Stimulated activated CD8-positive, alpha-beta memory T cell treated with anti-CD3 and anti-CD28 coated beads, Interleukin-7, amount 100 ng/mL, for 24 hours (primary cell): ENCODE measurements at places on chromosomes 6 and 20.

- no peak for DNase-seq
These were observed 54.6 kb downstream of the LYRM4 start for GRCh38 chr6:5205877-5206850.

GRCh38 chr6:133749427-133749826 is 139.5 kb upstream of the TCF21 start:
- no peak for DNase-seq

- no peak for DNase-seq
These were observed 8.0 kb upstream of the PTPN1 start for GRCh38 chr20:50501972-50502745.

- no peak for DNase-seq
These were observed 48.9 kb downstream of the PIGU start for GRCh38 chr20:34628026-34628425.

DNA sequence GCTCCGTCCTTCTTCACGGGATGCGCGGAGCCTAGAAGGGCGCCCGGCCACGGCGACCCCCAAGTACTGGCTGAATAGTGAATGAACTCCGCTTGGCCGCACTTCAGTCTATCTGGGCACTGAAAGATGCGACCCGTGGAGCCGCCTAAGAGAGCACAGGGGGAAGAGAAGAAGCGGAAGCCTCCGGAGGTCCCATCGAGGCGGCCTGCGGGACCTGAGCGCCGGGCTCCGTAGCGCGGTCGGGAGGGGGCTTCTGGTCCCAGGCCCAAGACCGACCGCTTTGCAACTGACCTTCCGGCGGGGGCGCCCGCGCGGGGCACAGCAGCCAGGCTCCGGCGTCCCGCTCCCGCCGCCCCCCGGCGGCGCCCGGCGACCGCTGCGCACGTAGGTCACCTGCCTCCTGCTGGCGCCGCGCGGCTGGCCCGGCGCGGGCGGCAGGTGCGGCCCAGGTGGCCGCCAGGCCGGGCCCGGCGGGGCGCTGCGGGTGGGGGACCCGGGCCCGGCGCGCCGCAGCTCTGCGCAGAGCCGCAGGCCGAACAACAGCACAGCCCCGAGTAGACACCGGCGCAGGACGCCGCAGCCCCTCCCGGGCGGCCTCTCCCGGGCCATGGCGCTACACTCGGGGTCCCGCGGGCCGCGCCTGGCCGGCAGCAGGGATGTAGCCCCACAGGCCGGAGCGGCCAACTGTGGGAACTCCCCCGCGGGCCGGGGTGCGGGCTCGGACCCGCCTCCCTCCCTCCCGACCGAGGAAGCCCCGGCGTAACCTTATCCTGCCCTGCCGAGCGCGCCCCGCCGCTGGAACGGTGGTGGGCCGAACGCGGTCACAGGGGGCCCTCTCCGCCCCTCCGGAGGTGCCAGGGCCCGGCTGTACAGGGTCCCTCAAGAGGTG is at the start of gene METTL24:
METTL24 (minus strand) TSS at position 686 of the 889 bp plus-strand sequence; CDS start at position 609, 77 bp downstream.
- no peak for DNase-seq

DNA sequence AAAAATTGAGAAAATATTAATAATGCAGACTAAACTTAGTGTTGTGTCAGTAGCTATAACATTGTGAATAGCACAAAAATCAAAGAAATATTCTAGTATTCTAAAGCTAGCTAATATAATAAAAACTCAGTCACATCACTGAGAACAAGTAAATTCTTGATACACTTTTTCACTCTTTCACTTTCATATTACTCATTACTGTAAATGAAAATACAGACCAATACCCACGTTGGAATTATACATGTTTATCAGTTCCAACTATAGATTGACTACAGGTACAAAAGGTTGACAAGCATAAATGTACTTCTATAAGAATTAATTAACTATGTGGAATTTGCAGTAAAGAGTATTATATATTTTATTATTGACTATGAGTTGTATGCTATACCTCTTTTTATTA is 1043.4 kb upstream of the FLRT3 start:
- no peak for DNase-seq

DNA sequence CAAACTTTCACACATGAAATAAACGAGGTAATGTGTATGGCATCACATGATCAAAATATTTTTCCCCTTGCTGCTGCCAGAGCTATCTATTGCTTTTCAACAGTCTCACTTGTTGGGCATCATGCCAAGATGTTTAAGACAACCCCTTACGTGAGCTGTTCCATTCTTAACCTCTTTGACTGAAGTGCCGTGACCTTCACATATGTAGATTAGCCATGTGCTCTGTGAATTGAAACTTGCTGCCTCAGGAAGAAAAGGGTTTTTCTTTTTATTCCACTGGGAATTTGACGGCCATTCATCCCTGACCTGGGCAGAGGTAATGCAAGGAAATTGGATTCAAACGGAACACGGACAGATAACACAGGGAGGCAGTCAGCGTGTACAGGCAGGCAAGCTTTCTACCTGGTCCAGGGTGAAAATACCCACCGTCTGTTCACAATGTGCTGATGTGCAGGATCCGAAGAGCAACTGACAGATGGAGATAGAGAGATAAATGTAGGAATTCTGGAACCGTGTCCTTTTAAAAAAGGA is 14.2 kb downstream of the ARID1B start:
- DNase-seq = no peak

DNA sequence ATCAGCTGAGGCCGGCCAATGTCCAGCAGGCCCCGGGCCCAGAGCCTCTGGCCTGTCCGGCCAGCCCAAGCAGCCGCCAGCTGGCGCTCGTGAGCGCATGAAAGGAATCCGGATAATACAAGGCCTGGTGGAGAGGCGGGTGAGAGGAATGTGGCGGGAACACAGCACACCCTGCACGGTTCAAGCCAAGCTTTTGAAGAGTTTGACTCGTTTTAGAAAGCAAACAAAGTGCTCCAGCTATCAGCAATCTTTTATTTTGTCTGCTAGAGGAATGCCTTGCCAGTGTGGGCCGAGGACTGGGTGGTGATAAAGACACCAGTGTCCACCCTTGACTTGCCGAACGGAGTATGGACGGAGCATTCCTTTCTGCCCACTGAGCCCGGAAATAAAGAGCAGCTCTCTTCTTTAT is 9.3 kb upstream of the NEDD9 start:
- DNase-seq = no peak

GRCh38 chr20:31713312-31714273 is 9.1 kb downstream of the BCL2L1 start:
- no peak for DNase-seq

DNA sequence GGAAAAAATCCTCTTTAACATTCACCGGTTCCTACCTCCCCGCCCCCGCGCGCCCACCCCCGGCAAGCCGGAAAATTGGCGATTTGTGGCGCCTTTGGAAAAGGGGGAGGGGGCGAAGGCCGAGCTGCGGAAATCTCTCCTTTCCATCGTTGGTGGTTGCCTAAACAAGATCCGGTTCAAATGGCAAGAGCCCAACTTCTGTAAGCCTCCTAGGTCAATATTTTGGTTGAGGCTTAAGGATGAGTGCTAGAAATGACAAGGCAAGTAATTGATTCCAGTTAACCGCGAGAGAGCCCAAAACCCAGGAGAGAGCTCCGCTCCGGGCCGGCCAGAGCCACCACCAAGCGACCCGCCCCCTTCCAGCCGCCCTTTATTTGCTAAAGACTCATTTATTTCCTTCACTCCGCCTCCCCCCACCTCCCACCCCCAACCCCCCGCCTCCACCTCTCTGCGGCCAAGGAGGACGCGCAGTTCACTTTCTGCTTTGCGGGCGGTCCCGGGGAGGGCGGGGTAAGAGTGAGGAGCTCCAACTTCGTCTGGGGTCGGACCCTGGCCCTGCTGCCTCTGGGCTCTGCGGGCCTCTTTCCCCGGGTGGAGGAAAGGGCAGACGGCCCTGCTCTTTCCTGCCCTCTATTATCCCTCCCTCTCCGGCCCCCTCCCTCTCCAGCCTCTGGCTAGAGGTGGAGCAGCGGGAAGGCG is 838 bp upstream of the NKX2-2 start:
- no peak for DNase-seq

GRCh38 chr20:42100137-42100704 is 482.0 kb upstream of the CHD6 start:
- DNase-seq = no peak

- DNase-seq = no peak
These were observed 223.1 kb downstream of the NRN1 start for GRCh38 chr6:5783584-5784089.

DNA sequence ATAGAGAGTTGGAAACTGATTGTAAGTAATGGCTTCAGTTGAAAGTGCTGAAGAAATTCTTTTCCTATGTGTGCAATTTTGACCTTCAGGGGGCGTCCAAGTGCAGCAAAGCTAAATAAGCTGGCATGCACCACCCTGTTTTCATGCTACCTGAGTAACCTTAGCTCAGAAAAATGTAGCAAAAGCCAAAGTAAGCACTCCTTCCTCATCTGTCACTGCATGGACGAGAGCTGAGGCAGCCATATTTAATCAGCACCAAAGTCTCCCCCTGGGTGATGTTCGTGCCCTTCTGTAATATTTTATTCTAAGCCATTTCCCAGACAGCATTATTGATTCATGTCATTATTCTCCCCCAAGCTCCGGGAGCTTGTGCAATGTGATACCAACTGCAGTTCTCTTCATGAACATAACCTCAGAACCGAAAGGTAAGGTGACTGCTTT is 123.1 kb downstream of the RPS12 start:
- DNase-seq = no peak

- no peak for DNase-seq
These were observed 49.4 kb downstream of the CTCFL start for GRCh38 chr20:57475388-57476083.

DNA sequence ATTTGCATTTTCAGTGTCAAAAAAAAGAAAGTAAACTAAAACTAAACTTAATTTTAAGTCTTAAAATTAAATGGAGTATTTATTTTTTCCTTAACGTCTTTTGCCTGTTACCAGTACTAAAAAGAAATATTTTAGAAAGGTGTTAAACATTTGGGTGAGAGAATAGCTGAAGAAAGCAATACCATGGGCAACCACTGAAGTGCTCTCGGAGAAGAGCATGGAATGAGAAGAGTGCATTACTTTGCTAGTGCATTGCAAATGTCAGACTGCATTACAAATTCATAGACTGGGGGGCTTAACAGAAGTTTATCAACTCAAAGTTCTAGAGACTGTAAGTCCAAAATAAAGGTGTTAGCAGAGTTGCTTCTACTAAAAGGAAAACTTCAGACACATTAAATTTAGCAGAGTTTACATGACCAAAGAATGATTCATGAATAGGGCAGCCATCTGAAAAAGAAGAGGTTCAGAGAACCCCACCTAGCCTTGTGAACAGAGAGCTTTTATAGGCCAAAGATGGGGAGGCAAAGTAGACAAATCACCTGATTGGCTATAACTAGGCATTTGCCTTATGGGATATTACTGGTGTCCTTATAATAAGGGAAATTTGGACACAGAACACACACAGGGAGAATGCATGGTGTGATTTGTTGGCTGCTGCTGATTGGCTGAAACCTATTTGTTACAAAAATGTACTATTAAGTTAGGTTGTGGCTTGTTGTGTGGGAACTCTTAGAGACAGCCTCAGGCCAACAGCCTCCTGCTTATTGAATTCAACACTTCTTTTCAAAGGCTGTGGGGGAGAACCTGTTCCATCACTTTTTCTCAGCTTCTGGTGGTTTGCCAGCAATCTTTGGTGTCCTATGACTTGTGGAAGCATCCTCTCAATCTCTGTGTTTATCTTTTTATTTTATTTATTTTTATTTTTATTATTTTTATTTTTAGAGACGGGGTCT is 106.7 kb upstream of the RREB1 start:
- no peak for DNase-seq

GRCh38 chr6:4728436-4728769 is 47.8 kb upstream of the CDYL start:
- no peak for DNase-seq

GRCh38 chr6:131400054-131400778 is 172.8 kb upstream of the ARG1 start:
- DNase-seq = no peak

GRCh38 chr6:79421001-79421411 is 116.2 kb downstream of the LCA5 start:
- no peak for DNase-seq

DNA sequence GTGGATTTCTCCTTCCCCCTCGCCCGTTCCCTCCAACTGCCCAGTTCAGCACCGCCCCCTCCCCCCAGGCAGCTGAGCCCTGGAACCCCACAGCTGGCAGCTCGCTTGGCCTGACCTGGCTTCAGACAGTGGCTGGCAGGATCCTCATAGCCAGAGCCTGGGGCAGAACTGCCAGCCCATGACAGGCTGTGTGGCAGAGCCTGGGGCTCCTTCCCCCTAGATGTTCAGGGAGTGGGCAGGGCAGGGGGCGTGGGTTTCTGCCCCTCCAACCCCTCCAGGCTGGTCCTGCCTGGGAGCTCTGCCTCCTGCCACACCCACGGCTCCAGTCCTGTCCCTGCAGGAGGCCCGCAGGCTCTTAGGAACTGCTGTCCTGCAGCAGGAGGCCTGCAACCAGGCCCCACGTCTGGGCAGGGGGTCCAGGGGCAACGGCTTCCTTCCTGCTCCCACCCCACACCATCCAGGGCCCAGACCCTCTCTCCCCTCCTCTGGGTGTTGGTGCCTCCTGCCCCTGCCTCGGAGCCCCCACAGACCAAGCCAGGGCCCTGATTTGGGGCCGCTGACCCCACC is 9.6 kb upstream of the KCNQ2 start:
- DNase-seq = no peak

DNA sequence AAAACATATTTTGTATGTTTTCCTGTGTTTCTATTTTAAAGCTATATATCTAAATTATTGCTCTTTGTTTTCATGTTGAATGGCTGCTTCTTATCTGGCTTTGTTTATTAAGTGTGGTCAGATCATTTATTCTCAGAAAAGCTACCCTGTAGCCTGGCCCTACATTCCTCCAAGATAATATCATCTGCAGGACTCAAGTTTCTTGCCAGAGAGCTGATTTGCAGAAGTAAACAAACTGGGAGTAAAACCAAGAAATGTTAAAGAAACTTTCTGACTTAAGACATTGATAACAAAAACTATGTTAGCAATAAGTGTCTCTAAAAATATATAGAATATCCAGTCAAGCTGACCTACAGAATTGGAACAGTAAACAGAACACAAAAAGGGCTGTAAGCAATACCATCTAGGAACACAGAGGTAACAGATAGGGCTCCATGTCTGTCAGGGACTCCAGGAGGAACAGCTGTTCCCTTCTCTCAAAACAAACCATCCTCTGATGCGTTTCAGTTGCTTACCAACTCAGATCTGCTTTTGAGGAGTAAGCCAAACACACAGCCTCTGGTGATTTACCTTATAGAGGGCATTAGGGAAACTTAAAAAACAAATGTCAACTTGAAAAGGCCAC is 17.5 kb upstream of the CEP85L start:
- no peak for DNase-seq

DNA sequence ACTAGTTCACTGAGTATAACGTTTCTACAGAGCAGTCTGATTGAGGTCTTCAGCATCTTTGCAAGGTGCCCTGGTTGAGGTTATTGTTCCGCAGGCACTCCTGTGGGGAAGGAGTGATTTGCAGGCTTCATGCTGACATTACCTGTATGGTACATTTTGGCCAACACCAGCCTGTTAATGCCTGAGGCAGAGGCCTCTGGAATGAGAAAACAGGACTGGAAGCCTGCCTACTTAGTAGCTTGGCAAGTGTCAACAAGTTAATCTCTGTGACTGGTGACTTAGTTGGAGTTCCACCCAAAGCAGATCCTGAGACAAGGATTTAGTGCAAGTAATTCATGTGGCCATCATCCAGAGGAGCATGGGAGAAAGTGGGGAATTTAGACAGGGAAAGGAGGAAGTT is 24.6 kb downstream of the MAS1 start:
- no peak for DNase-seq

- no peak for DNase-seq
These were observed 168.0 kb downstream of the HDGFL1 start for GRCh38 chr6:22737331-22737730.
